ENCODE measurements at places on chromosomes 3 and 15. TPM values are rescaled to one million over a fixed set of nuclear protein-coding genes. Genes with fewer than 3 reads are reported as not detected.
A peak's percentile ranks its signal among the peaks of the same experiment; 100 is the strongest.

- DNase-seq, result no peak
Observed at GRCh38 chr15:65993762-65994161, 124.5 kb downstream of the RAB11A start.

DNA sequence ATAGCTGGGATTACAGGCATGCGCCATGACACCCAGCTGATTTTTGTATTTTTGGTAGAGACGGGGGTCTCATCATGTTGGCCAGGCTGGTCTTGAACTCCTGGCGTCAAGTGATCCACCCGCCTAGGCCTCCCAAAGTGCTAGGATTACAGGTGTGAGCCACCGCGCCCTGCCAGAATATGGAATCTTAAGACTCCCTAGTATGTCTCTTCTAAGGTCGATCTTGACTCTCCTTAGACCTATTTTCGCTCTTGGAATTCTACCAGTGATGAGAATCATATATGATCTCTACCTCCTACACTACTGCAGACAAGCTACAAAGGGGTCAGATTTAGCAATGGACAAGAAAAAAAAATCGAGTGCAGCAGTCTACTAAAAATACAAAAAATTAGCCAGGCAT, 19.3 kb upstream of the EOGT start:
- no peak for DNase-seq

DNA sequence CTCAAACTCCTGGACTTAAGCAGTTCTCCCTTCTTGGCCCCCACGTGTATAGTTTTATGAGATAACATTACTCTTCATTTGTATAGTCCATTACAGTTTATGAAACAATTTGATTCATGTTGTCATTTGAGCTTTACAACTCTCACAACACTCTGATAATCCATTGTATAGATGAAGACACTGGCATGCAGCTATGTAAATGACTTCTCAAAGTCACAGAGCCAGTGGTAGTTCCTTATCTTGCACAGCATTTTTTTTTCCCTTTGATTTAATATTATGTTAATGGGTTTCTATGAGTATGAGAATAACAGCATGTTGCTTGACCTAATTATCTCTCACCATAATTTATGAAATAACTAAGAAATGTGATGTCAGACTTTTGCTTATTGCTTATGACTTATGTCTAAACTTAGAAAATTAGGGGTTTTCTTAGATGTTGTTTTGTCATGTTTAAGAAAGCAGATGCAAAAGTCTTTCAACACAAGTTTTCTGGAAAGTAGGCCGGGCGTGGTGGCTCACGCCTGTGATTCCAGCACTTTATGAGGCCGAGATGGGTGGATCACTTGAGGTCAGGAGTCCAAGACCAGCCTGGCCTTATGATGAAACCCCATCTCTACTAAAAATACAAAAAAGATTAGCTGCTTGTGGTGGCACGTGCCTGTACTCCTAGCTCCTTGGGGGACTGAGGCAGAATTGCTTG, 13.3 kb downstream of the VPS8 start:
- no peak for DNase-seq

ASB14 gene
- total RNA-seq, result not detected

- peak; percentile 93 for DNase-seq
Observed at GRCh38 chr3:113231827-113232253, 20.5 kb downstream of the BOC start.

GRCh38 chr3:121126033-121126706, 218.2 kb downstream of the STXBP5L start:
- no peak for DNase-seq

- no peak for DNase-seq
Observed at GRCh38 chr3:28844298-28845005, 436.4 kb upstream of the RBMS3 start.

DNA sequence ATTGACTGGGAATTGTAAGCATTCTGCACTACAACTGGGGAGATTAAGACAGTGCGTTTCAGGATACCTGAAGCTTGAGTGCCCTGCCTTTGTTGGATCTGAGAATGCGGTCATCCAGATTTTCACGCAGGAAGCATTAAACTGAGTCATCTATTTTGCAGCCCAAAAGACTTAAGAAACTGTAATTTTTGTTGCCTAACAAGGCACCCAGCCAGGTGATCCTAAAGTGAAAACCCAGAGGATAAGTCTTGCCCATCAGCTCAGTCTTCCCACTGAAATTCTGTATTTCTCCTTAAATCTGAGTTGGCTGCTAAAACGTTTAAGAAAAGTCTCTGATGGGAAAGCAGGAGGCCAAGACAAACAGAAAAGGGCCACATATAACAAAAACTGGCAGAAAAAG, 242.5 kb upstream of the TMCO5A start:
- DNase-seq, result no peak

GRCh38 chr15:79184465-79184892, 93.9 kb upstream of the RASGRF1 start:
- DNase-seq, result peak; percentile 53

- DNase-seq, result no peak
Observed at GRCh38 chr3:189188466-189188865, 16.7 kb downstream of the TPRG1 start.

- no peak for DNase-seq
Observed at GRCh38 chr3:33612607-33613006, 105.4 kb downstream of the CLASP2 start.

DNA sequence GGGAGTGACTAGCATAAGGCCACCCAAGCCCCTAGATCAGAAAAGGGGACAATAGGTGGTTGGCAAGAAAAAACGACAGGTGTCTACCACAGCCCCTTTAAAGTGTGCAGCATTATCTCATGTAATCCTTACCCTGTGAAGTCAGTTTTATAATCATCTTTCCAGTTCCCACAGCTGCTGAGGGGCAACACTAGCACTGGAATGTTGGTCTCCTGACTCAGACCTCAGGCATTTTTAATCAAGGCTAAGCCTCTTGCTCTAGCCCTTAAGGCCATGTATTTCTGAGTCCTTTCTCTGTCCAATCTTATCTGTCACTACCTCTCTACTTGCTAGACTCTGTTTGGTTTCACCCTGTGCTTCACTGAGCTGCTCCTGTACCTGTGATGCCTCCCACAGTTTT, 171.7 kb downstream of the TLE3 start:
- peak; percentile 1 for DNase-seq

- DNase-seq, result no peak
Observed at GRCh38 chr15:100002086-100002620, 268.9 kb upstream of the LYSMD4 start.

DNA sequence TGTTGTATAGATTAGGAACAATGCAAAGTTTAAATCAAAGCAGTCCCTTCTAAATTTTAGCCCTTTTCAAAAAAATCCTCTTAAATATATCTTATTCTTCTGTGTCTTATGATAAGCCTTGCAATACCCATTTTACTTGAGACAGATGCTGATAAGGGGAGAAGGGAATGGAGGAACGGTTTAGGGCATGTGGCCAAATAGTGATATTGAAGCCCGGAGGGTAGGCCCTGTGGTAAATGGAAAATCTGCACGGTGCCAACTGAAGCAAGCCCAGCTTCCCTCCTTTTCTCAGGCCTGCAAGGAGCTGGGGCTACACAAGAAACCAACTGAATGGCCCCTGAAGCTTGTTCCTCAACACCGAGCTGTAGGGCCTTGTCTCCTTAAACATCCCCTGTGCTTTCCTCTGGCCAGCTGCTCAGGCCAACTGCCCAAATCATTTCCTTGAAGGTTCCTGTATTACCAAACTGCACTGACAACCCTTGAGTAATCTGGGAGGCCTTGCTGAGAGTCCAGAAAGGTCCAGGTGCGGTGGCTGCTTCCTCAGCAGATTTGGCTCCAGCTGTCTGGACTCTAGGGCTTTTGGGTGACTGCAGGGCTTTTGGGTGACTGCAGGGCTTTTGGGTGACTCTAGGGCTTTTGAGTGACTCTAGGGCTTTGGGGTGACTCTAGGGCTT, 67.2 kb downstream of the NCEH1 start:
- no peak for DNase-seq

DNA sequence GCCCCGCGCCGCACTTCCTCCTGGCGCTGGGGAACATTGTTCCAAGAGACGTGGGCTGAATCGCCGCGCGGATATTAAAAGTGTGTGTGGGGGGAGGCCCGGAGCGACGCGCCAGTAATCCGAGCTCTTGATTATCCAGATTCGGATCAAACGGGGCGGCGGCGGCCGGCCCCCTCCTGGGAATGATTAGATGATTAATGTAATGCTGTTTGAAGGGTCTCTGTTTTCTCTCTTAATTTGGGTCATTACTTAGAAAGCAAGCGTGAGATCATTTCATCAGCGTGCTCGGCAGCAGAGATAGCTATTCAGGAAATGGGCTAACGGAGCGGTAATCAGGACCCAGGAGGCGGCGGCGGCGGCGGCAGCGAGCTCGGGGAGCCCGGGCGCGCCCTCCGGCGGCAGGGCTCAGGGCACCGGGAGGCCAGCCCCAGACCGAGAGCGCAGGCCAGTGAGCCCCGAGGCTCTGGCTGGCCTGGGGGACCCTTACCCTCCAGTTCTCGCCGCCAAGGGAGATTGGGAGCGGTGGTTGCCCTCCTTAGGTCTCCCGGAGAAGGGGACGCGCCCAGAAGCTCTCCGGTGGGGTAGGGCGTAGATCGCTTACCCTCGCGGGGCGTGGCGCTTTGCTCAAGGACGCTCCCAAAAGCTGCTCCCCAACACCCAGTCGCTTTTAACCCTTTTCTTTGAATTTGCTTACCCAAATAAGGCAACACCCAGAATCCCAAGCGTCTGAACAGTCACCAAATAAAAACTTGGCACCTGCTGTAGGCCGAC, 4.5 kb downstream of the FEZF2 start:
- DNase-seq, result no peak

DNA sequence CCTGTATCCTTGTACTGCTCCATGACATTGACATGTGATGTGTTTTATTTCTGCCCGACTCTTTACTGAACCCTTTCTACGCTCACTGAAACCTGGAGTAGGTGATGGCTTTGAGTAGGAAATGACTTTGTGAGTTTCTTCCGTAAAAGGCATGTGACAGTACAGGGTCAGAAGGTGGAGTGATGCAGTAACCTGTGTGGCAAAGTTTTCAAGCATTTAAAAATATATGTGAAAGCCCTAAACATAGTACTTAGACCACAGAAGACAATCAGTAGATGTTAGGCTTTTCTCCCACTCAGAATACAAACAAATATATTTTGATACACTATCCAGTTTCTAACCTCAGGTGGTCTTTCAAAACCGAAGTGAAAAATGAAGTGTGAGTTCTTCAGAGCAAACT, 31.3 kb upstream of the SACM1L start:
- DNase-seq, result no peak

DNA sequence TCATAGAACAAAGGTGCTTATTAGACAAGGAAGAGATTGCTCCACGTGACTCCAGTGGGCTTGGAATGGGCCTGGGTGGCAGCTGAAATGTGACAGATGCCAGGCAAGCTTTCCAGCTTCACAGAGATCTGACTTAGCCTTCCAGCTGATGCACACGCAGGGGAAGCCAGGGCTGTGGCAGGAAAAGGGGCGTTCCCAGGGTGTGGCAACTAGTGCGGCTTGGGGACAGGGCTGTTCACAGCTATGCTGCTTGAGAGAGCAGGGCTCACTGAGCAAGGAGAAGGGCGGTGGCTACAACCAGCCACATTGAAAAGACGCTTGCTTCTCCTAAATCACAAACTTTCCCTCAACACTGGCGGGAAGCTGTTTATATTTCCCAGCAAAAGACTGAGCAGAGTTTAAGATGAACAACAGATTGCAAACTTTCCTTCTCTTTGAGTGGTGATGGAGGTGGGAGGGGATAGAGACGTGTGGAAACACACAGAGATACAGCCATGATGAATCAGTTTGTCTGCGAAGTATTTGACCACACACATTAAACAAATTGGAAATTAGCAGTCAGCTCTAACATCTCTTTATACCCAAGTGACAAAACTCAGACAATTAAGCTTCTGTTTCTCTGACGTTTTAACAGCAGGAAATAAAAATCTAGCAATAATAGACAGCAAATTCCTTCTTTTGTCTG, 127.5 kb downstream of the BDH1 start:
- peak; percentile 82 for DNase-seq

LRRC15 gene
- total RNA-seq, result 0.06 TPM

PXYLP1 gene
- total RNA-seq, result 3.7 TPM

DNA sequence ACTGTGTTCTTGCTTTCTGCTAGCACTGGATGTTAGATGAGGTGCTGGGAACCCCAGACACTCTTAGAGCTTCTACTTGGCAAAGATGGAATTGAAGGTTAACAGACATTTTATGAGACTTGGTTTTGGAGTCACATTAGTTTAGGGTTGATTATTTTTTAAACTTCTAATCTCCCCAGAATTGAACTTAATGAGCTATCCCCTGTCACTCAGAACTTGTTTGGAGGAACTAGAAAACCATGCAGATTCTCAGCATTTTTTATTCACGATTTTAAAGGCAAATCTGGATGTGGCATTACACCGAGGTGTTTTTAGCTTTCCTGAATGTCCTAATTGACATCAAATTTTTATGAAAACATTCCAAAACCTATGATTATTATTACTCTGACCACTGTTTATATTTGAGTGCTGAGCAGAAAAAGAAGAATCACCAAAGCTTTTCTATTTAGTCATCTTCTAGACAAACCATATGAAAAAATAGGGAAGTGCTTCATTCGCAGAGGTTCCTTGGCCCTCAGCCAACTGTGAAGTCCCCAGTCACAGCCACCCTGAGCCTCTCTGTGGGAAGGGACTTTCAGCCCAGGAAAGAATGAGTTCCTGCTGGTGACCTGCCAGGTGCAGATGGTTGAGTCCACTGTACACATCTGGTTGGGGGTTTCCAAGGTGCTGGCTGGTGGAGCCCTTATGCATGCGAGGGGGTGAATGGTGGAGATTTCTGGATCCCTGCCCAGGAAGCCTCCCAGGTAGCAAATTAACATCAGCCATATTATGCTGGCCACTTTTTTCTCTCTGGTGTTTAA, 196.0 kb upstream of the TOPAZ1 start:
- DNase-seq, result no peak

DNA sequence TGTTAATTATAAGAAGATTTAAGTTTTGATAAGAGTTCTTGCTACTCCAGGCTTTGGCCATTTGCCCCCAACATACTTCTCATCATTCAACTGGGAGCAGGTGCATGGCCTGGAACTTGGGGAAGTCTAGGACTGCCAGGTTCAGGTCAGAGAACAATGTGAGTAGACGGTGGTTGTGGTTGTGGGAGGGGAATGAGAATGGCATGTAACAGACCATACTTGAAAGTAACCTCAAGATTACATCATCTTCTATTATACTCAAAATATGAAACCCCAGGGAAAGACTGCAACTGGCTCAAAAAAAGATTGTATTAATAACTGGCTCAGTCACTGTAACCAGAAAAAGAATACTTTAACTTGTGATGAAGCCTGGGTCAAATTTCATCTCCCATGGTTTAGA, 364.9 kb upstream of the DPPA4 start:
- peak; percentile 86 for DNase-seq

GRCh38 chr15:68284616-68285258, 7.2 kb downstream of the FEM1B start:
- no peak for DNase-seq

GRCh38 chr3:15923640-15924405, 126.0 kb upstream of the ANKRD28 start:
- DNase-seq, result no peak
